ENCODE measurements at places on chromosomes 7 and 10.

DNA sequence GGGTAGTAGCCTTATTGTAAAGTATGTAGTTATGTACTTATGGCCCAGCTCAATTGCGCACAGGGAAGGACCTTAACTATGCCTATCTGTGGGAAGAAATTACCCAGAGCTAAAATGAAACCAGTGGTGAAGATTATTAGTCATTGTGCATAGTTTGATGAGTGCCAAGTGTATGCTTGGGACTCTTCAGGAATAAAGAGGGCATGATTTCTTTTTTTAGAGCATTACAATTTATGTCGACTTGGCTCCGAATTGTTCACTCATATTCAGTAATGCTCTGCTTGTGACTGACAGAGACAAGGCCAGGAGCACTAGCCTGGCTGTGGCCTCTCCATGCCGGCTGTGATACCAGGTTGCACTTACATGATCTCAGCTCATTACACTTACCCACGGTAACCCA lies 269.5 kb downstream of the TRIL start:
- DNase-seq: no peak

GRCh38 chr10:26627324-26627723 lies 70.2 kb upstream of the PDSS1 start:
- DNase-seq: no peak

- no peak for DNase-seq
These were observed 51.5 kb downstream of the ANKMY2 start for GRCh38 chr7:16594061-16594460.

DNA sequence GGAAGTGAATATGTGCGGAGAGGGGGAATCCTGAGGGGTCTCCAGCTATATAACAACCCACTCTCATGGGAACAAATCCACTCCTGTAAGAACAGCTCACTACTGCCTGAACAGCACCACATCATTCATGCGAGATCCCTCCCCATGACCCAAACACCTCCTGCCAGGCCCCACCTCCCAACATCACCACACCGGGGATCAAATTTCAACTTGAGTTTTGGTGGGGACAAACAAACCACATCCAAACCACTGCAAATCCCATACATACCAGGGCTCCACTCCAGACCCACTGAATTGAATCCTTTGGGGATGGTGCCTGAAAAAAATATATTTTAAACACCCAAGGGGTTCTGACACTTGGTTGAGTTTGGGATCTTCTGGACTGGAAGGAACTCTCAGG lies 181.5 kb upstream of the PLXNA4 start:
- no peak for DNase-seq

- no peak for DNase-seq
These were observed 257.2 kb downstream of the GRID1 start for GRCh38 chr10:86109421-86109820.

DNA sequence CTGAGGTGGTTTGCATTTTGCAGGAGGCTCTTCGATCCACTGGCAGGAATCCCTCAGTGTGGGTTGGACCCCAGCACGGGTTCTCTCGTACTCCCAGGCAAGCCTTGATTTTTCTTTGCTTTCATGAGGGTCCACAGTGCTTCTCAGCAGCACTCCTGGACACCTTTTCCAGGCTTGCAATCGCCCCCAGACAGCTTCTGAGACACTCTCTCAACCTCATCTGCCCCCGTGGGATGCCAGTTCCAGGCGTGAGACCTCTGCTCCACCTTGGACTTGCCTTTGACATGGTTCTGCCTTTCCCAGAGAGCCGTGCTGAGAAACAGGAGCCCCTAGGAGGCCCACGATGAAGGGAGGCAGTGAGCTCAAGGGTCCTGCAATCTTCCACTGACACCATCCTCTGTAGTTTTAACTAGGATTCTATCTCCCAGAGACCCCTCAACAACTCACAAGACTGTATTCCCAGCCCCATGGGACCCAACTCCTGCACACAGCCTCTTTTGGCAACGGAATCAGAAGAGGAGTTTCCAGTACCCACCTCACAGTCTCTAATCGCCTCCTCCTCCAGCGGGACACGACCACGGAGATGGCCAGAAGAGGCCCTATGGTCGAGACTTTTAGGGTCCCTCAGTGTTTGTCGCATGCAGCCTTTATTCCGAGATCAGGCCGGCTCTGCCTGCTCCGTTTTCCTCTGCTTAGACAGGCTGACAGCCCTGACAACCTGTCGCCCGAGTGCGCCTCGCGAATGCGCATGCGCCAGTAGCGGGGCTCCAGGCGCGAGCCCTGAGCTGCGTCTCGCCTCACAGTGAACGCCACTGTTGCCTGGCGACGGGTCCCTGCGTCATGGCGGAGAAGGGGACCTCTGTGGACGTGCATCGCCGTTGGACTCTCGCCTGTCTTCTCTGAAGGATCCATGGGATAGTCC lies 26.0 kb upstream of the ZNF273 start:
- DNase-seq: no peak

GRCh38 chr10:124386186-124387077 lies 32.3 kb downstream of the OAT start:
- no peak for DNase-seq

DNA sequence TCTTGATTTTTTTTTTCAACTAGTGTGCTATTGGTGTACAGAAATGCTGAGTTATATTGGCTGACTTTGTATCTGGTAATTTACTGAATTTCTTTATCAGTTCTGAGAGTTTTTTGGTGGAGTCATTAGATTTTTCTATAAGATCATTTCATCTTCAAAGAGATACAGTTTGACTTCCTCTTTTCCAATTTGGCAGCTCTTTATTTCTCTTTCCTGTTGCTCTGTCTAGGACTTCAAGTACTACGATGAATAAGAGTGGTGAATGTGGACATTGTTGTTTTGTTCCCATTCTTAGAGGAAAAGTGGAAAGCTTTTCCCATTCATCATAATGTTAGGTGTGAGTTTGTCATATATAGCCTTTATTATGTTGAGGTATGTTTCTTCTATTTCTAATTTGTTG lies 50.2 kb downstream of the LOXL4 start:
- DNase-seq: no peak

- no peak for DNase-seq
These were observed 7.2 kb downstream of the PRSS58 start for GRCh38 chr7:142250705-142251104.

DNA sequence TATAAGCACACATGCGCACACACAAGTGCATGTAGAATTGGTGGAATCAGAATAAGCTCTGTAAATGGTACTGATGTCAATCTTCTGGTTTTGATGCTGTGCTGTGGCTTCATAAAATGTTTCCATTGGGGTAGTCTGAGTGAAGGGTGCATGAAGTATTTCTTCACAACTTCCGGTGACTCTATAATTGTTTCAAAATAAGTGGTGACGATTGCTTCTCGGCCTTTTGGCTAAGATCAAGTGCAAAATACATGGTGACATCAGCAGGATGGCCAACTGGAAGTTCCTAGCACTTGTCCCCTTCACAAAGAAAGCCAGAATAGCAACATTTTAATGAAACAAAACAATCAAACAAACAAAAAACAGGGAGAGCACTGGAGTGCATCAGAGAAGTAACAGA lies 41.6 kb upstream of the CAMK2B start:
- no peak for DNase-seq
